Nephron progenitor cell (in vitro differentiated cells): ENCODE measurements at places on chromosomes 4 and X.

GRCh38 chrX:56248492-56248891, 16.3 kb downstream of the KLF8 start:
- peak; percentile 48 for DNase-seq

DNA sequence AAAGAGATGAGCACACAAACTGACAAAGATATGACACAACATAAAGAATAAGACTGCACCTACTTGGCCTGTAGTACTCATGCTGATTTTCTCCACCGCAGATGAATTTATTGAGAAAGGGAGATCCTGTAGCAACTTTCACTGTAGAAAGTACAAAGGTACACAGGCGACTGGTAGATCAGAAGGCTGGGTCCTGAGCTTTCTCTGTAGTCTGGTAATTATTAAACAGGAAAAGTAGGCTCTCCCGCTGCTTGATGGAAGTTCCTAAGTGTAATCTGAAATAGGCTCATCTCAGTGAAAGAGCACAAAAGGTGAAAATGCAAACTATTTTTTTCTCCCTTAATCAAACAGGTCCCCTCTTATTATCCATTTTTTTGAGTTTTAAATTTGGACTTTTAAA, at the start of gene ADH6:
TSS of gene ADH6 (minus strand) at position 175 of the 400 bp plus-strand sequence. CDS start at position 81, 94 bp downstream.
- DNase-seq: no peak

DNA sequence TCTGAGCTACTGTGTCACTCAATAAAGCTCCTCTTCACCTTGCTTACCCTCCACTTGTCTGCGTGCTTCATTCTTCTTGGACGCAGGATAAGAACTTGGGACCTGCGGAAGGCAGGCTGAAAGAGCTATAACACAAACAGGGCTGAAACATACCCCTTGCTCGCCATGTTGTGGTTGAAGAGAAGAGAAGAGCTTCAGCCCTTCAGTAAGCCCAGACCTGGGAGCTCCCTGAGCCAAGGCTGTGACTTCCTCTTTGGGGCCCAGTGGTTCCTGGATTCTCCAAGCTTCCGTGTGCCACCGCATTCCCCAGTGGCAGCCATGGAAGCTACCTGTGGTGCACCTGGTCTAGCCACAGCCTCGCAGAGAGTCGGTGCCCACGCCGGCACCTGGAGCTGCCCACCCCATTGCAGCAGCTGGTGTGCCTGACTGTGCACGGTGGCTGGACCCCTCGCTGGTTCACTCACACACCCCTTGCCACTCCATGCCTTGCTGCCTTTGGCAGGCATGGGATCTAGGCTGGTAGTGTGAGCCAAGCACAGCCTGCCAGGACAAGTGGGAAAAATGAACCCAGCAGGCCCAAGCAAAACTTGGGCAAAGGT, 160.6 kb downstream of the EVC2 start:
- DNase-seq: no peak

DNA sequence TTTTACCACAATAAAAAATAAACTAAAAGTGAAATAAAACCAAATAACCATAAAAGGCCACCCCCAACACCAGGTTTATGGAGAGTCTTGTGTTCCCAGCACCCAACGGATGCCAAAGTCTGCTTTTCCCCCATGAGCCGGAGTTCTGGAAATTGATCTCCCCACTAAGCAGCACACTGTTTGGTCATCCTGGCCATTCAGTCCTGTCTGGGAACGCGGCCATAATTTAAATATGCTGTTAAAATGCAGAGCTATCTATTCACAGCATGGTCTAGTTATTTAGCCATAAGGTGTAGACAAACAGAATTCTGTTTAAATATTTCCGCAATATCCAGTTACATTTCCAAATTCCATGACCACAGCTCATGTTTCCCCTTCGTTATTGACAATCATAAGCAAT, 129.6 kb upstream of the TBL1X start:
- DNase-seq: no peak

DNA sequence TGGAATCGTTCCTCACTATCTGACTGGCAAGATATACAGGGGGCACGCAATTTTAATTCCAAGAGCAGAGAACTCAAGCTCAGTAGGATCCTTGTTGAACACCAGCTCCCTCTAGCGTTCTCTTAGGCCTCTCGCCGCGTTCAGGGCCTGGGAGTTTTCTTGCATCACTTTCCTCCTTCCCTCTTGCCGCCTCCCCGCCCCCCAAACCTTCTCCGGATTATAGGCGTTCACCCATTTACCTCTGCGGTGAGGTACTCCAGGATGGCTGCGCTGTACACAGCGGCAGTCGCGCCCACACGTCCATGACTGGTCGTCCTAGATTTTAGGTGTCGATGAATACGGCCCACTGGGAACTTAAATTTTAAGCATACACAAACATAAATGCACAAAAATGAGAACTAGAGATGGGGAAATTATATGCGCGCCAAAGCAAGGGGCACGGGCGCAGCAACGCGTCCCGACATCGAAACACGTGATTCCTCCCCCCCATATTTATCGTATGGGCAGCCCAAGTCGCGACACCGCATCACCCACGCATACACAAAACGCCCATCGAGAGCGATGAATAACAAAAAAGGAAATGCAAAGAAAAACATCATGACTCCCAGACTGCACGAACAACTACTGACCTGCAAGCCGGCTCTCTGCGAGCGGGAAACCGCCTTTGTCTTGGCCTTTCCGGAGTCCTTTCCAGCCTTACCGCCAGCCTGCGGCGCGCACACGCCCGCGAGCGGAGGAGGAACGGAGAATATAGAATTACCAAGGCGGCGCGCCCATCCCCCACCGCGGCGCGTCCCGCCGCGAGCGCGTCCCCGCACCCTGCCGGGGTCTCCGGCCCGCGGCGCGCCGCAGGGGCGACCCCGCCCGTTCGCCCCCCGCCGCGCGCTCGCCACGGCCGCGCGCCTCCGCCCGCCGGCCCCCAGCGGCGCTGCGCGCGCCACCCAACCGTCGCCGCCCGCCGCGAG, 759 bp downstream of the H2AZ1 start:
- peak; percentile 85 for DNase-seq
